ENCODE measurements at places on chromosomes 1 and 21.

DNA sequence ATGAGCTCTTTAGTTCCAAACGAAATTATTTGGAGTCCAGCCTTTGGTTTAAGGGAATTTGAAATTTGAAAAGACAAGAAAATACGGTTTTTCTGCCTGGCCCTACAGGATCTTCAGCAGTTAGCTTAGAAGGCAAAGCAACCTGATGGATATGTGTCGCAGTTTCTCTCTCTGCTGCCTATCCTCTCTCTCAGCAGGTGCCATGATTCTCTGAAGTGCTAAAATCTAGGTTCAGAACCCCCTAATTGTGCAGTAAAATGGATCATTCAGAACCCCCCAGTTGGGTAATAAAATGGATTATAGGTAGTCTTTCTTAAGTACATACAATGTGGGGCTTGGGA lies 446 bp upstream of the DEPDC1 start:
- no peak for DNase-seq

GRCh38 chr1:221788466-221788865 lies 46.6 kb upstream of the DUSP10 start:
- no peak for DNase-seq

- no peak for DNase-seq
Measured at GRCh38 chr1:164731161-164731876, 172.3 kb downstream of the PBX1 start.

GRCh38 chr1:2032737-2033136 lies 13.6 kb downstream of the GABRD start:
- no peak for DNase-seq

- DNase-seq, result no peak
Measured at GRCh38 chr1:12811409-12811784, 19.8 kb downstream of the PRAMEF11 start.

- DNase-seq, result no peak
Measured at GRCh38 chr1:235725434-235725833, 75.8 kb upstream of the GNG4 start.

DNA sequence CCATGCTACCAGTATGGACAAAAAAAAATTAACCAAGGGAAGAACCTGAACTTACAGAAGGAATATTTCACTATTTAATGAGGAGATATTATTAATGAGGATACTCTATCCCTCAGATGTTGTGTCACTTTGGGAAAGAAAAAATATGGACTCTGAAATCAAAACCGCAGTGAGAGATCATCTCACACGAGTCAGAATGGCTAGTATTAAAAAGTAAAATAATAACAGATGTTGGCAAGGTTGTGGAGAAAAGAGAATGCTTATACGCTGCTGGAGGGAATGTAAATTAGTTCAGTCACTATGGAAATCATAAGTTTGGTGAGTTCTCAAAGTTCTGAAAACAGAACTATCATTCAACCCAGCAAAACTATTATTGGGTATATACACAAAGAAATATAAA lies 30.9 kb downstream of the TNFSF4 start:
- no peak for DNase-seq

GRCh38 chr1:159932296-159933285 lies 7.3 kb upstream of the TAGLN2 start:
- DNase-seq, result no peak

- no peak for DNase-seq
Measured at GRCh38 chr1:178704833-178705232, 20.2 kb upstream of the RALGPS2 start.

DNA sequence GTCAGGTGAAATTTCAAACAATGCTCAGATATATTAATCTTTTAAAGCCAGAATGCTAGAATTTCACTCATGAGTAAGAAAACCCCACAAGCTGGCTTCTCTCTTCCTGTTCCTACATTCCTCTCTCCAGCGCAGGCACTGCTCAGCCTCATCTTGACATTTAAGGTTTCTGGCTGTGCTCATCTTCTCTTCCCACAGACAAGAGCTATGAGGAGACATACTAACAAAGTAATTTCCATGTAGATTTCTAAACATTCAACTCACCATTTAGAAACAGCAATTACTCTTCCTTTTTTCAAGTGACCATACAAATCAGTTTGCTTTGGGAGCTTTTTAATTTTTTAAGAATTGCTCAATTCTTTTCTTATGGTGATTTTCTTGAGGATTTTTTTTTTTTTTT lies 7.8 kb upstream of the LRRC8D start:
- no peak for DNase-seq

- DNase-seq, result no peak
Measured at GRCh38 chr1:178632653-178633052, 92.4 kb upstream of the RALGPS2 start.

All from NCI-H187 treated with DMSO at 0.1 percent for 48 hours (cell line).